Endothelial cell of umbilical vein (primary cell): ENCODE measurements at places on chromosomes 2 and 18. TPM values are rescaled to one million over a fixed set of nuclear protein-coding genes. Genes with fewer than 3 reads are reported as not detected.

Gene TBR1
- 0.09 and 0.11 TPM in 2 replicates for total RNA-seq

Gene SPAG16
- total RNA-seq: 7.4 and 7.7 TPM in 2 replicates

Gene TDRD15
- not detected in 2 replicates for total RNA-seq

Gene IRS1
- 0.05 and 0.11 TPM in 2 replicates for total RNA-seq

Gene ALK
- total RNA-seq: not detected in 2 replicates

Gene POTEF
- total RNA-seq: 0.09 TPM in 1 of 2 replicates, not detected in the other

Gene TUBA3E
- not detected in 2 replicates for total RNA-seq

Gene CYP27A1
- 12.6 and 15.1 TPM in 2 replicates for total RNA-seq

Gene PTPN2
- total RNA-seq: 20.9 and 21.7 TPM in 2 replicates

Gene C2orf49
- 15.0 and 16.0 TPM in 2 replicates for total RNA-seq

Gene TRIB2
- total RNA-seq: 17.6 and 20.5 TPM in 2 replicates

Gene HOXD10
- not detected in 2 replicates for total RNA-seq

Gene DQX1
- 0.44 and 0.69 TPM in 2 replicates for total RNA-seq

Gene TNFAIP6
- not detected in 2 replicates for total RNA-seq

Gene ANKRD30B
- total RNA-seq: not detected in 2 replicates

Gene MAPRE3
- 5.0 and 6.1 TPM in 2 replicates for total RNA-seq

Gene ATG16L1
- 29.8 and 30.2 TPM in 2 replicates for total RNA-seq

Gene VWA3B
- total RNA-seq: not detected in 2 replicates

Gene VWC2L
- total RNA-seq: not detected in 2 replicates

Gene TMX3
- 65.5 and 69.7 TPM in 2 replicates for total RNA-seq

Gene RBM44
- total RNA-seq: 0.44 and 0.53 TPM in 2 replicates

Gene MCM6
- total RNA-seq: 48.1 and 52.6 TPM in 2 replicates

Gene IL1R1
- 2.9 and 5.5 TPM in 2 replicates for total RNA-seq

Gene EFR3B
- 0.58 and 0.77 TPM in 2 replicates for total RNA-seq

Gene ICOS
- not detected in 2 replicates for total RNA-seq

Gene COL4A4
- not detected in 2 replicates for total RNA-seq

Gene TANC1
- total RNA-seq: 86.3 and 99.4 TPM in 2 replicates

Gene WDSUB1
- total RNA-seq: 4.8 and 7.3 TPM in 2 replicates

Gene CHCHD5
- total RNA-seq: 22.2 and 23.6 TPM in 2 replicates

Gene TUBB8B
- 1.1 TPM in 1 of 2 replicates, not detected in the other for total RNA-seq

Gene OR6B2
- total RNA-seq: not detected in 2 replicates

Gene SERPINB11
- not detected in 2 replicates for total RNA-seq

Gene L3MBTL4
- total RNA-seq: 0.18 and 0.80 TPM in 2 replicates

Gene DYNC1I2
- total RNA-seq: 138 and 144 TPM in 2 replicates

Gene BMP10
- not detected in 2 replicates for total RNA-seq

Gene GCG
- not detected in 2 replicates for total RNA-seq

Gene TEX261
- total RNA-seq: 63.3 and 71.2 TPM in 2 replicates

Gene HIBCH
- total RNA-seq: 23.2 and 24.7 TPM in 2 replicates

Gene CAPN13
- not detected in 2 replicates for total RNA-seq

Gene KIAA2012
- not detected in 2 replicates for total RNA-seq

Gene HOXD3
- 15.3 and 20.9 TPM in 2 replicates for total RNA-seq

Gene NAT8
- total RNA-seq: not detected in 2 replicates

Gene CYS1
- total RNA-seq: 0.25 TPM in 1 of 2 replicates, not detected in the other

Gene ABHD1
- total RNA-seq: not detected in 2 replicates

Gene VAMP5
- 164 and 186 TPM in 2 replicates for total RNA-seq

Gene GPAT2
- 6.6 and 14.2 TPM in 2 replicates for total RNA-seq

Gene CAPN14
- 0.15 and 0.23 TPM in 2 replicates for total RNA-seq

Gene RNPEPL1
- total RNA-seq: 62.1 and 67.1 TPM in 2 replicates

Gene REG3A
- not detected in 2 replicates for total RNA-seq

Gene SERPINB4
- not detected in 2 replicates for total RNA-seq

Gene CCDC85A
- total RNA-seq: 10.4 and 16.9 TPM in 2 replicates

Gene EPHA4
- 17.4 and 19.8 TPM in 2 replicates for total RNA-seq

Gene STK17B
- total RNA-seq: 12.4 and 16.6 TPM in 2 replicates

Gene TRPM8
- total RNA-seq: not detected in 2 replicates

Gene HTR2B
- 0.55 and 0.93 TPM in 2 replicates for total RNA-seq

Gene PSD4
- total RNA-seq: 0.09 and 0.24 TPM in 2 replicates
